CD4-positive, alpha-beta memory T cell (primary cell): ENCODE measurements at places on chromosomes 16 and 17.

DNA sequence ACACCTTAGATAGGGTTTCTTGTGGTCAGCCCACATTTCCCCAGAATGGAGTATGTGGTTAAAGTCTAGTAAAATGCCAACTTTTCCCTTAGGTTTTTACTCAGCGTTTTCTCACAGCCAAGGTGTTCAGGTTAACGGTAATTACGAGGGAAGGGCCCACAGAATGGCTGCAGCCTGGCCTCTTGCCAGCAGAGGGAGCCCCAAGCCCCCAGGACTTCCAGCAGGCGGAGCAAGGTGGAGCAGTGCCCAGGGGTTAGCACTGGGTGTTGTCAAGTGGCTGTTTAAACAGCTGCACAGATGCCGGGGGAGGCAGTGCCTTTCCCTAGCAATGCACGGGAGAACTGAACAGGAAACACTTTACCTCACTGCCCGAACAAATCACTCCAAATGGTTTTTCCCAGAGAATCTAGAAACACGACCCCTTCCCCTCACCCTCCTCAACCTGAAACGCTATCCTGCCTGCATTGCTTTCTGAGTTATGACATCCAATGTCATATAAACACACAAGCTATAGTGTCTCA lies 6.6 kb downstream of the PHB1 start:
- DNase-seq, result peak; percentile 78

GRCh38 chr16:82008957-82009592 lies 2.2 kb downstream of the SDR42E1 start:
- DNase-seq, result no peak

GRCh38 chr17:28613931-28614381 lies at the start of gene RSKR:
Gene RSKR, minus strand, starts transcription at chr17:28614185. Its CDS starts 24 bp downstream, at chr17:28614161.
- DNase-seq, result no peak

- no peak for DNase-seq
These were observed 44.8 kb upstream of the FBXO47 start for GRCh38 chr17:39011907-39012468.

DNA sequence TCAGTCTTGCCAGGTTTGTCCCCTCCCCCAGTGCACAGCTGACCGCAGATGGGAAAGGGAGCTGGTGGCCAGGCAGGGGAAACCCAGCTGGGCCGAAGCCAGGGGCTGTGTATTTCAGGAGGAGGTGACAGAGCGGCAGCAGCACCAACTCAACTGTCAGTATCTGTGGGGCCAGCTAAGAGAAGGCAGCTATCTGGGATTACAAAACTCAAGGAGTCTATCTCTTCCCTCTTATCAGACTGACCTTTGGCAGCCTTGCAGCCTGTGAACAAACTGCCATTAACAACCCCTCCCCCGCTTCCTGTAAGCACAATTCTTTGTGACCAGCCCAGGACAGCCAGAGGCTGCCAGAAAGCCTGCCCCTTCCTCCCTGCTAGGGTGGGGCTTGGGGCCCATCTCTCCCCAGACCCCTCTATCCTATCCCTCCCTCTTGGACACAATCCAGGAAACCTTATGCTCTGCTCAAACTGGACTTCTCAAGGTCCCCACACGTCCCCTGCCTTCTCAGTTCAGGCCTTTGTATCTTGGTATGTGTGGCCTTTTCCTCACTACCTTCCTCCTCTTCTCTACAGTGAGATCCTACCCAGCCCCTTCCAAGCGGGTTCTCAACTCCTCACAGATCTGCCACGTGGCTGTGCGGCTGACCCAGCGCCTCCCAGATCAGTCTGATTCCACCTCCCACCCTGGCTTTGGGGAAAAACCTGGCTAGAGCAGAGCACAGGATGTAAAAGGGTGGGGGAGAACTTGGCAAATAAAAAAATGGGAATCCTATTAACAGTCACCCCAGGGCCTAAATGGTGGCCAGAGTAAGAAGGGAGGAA lies 10.5 kb downstream of the ST3GAL2 start:
- no peak for DNase-seq

GRCh38 chr16:51553314-51553713 lies 402.2 kb upstream of the SALL1 start:
- no peak for DNase-seq

GRCh38 chr17:41967921-41968578 lies 1.5 kb downstream of the CNP start:
- DNase-seq, result no peak
